ENCODE measurements at places on chromosomes 2 and 18. TPM values are rescaled to one million over a fixed set of nuclear protein-coding genes. Genes with fewer than 3 reads are reported as not detected.

Gene MYO5B
- total RNA-seq, result 3.1 TPM

Gene TEX44
- not detected for total RNA-seq

Gene CPLX4
- total RNA-seq, result not detected

Gene NRP2
- 108 TPM for total RNA-seq

Gene NEU4
- total RNA-seq, result not detected

Gene WDR43
- total RNA-seq, result 111 TPM

Gene VWA3B
- 0.77 TPM for total RNA-seq

Gene OR6B3
- total RNA-seq, result not detected

Gene RUFY4
- not detected for total RNA-seq

Gene MEIS1
- total RNA-seq, result 4.5 TPM

Gene TRABD2A
- total RNA-seq, result 4.7 TPM

Gene FBXO48
- total RNA-seq, result 0.80 TPM

All from Daoy (cell line).